ENCODE measurements at places on chromosomes 1 and 21. TPM values are rescaled to one million over a fixed set of nuclear protein-coding genes. Genes with fewer than 3 reads are reported as not detected.
A peak's percentile ranks its signal among the peaks of the same experiment; 100 is the strongest.

DNA sequence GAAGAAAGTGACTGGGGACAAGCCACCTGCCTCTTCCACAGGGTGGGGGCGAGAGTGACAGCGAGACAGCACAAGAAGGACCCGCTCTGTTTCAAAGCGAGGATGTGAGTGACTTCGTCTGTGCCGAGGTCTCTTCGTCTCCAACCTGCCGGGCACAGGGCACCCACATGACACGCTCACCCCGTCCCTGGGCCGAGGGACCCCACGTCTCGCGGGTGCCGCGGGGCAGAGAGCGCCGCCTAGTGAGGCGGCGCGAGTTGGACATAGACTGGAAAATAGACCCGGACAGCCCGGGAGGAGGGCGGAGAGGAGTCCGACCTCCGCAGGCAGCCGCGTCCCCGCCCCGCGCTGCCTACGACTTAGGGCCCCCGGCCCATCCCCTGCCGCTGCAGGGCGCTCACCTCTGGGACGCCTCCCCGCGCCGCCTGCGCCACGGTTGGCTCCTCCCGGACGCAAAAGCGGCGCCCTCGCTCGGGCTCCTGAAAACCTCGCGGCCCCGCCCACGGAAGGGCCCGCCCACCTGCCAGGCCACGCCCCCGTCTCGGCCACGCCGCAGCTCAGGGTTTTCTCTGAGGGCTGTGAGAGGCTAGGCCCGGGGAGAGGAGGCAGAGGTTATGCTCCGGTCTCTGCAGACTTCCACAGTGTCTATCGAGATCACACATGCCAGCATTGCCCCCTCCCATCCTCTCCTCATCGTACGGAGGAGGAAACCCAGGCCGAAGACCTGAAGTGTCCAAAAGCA is at the start of gene TLR5:
Gene TLR5 (minus strand): TSS at position 454 of the 742 bp plus-strand sequence. CDS start 30,217 bp downstream, outside the sequence.
- H3K36me3 ChIP-seq: no peaks in the 10 kb centered on the region
- DNase-seq: peak; percentile 89
- no peaks in the 10 kb centered on the region for H3K27me3 ChIP-seq
- no peak within 1 kb of the TSS for H3K27ac ChIP-seq

NR1I3 gene
- total RNA-seq: not detected

DNA sequence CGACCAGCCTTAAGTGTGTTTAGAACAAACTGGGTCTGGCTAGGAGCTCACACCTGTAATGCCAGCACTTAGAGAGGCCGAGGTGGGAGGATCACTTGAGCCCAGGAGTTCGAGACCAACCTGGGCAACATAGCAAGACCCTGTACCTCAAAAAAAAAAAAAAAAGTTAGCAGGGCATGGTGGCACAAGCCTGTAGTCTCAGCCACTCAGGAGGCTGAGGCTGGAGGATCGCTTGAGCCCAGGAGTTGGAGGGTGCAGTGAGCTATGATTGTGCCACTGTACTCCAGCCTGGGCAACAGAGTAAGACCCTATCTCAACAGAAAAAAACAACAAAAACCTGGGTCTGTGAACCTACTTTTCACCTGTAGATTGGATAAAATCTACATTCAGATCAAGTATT is 54.6 kb downstream of the PIK3CD start:
- H3K4me1 ChIP-seq: no peaks in the 10 kb centered on the region
- H3K27ac ChIP-seq: no peak overlapping the region
- no peak for DNase-seq
- no peaks in the 10 kb centered on the region for H3K27me3 ChIP-seq
- no peaks in the 10 kb centered on the region for H3K36me3 ChIP-seq

C1QB gene
- not detected for total RNA-seq

DNA sequence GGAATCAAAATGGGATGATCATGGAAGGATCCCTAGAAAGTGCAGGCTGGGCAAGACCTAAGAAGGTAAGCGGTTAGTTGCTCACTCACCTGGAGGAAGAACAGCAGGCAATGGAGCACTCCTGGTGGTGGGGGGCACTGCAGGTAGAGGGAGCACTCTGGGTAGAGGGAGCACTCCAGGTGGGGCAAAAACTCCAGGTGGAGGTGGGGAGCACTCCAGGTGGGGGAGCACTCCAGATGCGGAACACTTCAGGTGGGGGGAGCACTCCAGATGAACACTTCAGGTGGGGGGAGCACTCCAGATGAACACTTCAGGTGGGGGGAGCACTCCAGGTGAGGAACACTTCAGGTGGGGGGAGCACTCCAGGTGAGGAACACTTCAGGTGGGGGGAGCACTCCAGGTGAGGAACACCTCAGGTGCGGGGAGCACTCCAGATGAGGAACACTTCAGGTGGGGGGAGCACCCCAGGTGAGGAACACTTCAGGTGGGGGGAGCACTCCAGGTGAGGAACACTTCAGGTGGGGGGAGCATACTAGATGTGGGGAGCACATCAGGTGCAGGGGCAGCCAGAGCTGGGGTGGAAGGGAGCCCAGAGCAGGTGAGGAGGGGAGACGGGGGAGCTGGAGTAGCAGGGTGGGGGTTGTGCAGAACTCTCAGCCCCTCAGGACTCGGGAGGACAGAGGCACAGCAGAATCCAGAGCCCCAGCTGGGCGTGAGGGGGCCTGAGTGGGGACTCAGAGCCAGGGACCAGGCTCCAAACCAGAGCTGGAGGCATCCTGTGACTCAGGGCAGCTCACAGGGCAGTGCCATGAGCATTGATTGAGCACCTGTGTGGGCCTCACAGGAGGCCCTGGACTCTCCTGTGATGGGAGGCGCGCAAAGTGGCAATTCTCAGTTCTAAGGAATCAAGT is 37.7 kb upstream of the COL6A1 start:
- H3K27me3 ChIP-seq: no peaks in the 10 kb centered on the region
- H3K4me3 ChIP-seq: no peak overlapping the region
- H3K27ac ChIP-seq: no peak overlapping the region

DNA sequence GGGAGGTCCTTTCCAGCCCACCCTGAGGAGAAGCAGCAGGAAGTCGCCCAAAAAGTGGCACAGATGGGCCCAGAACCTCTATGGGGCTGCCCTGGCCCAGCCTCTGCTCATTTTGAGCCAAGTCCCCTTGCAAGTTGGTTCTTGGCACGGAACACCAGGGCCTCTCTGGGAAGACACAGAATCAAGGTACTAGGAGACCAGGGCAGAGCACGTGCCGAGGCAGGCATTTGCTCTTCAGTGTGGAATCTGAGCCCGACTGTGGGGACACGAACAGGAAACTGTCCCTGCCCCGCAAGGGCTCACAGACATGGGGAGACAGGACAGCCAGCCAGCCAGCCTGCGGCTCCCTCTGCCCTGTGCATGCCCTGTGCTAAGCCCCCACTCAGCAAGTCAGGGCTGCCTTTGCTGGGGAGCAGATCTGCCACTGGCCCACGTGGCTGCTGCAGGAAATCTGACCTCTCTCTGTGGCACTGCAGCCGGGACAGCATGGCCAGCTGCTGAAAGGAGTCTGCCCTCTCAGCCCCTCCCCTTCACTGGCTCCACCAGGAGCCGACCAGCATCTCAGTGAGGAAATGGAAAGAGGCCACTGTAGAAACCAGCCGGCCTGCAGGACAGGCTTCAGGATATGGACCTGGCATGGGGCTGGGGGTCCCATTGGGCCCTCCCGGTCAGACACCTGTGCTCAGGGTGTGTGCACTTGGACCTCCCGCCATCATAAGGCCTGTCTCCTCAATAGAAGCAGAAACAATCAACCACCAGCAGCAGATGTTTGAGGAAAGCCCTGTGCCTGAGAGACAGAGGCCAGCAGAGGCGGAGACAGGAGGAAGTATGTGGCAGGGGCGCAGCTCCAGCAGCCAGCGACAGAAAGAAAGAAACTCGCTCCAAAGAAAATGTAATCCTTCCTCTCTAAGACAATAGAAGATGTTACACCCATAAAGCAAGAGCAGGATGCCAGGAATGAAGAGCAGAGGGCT is 3.7 kb downstream of the ARHGEF16 start:
- peaks cover 13% of the 10 kb centered on the region for H3K4me1 ChIP-seq
- H3K27ac ChIP-seq: no peak overlapping the region
- peak; percentile 67 for DNase-seq
- H3K27me3 ChIP-seq: peaks cover 35% of the 10 kb centered on the region
- H3K36me3 ChIP-seq: no peaks in the 10 kb centered on the region
- no peak overlapping the region for H3K4me3 ChIP-seq

DNA sequence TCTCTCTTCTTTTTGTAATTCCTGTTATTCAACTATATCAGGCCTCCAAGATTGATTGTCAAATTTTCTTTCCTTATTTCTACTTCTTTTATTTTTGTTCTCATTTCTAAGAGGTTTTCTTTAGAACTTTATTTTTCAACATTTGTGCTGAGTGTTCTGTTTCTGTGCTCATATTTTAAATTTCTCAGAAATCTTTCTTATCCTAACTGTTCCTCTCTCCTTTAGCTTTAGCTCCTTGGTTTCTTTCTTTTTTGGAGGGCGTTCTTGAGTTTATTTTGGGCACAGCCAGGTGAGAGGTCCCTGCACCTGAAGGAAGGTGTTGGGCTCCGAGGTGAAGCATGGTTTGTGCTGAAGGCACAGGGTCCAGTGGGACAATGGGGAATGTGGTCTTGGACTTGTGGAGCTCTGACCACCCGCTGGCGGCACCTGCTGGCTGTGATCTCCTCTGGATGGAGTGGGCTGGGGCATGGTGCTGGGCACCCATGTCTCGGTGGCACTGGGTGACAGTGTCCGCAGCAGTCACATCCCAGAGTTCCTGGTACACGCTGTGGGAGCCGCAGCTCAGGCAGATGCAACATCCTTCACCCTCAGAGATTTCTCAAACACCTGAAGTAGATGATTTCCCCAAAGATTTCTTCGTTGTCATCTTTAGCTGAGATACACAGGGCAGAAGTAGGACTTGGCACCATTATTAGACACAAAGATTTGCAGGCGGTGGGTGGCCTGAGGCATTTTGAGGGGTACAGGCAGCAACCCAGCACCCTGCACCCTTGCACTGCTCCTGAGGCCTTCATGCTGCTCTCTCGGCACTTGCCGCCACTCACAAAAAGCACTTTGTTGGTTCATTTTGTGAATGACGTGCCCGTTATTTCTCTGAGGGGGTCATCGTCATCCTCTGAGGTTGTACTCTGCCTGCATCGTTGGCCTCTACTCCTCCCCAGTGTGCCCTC is 38.2 kb upstream of the DIP2A start:
- H3K27ac ChIP-seq: no peak overlapping the region
- H3K4me1 ChIP-seq: no peaks in the 10 kb centered on the region
- DNase-seq: no peak
- no peaks in the 10 kb centered on the region for H3K27me3 ChIP-seq
- H3K4me3 ChIP-seq: no peak overlapping the region
- H3K36me3 ChIP-seq: peaks cover 36% of the 10 kb centered on the region

- H3K27me3 ChIP-seq: no peaks in the 10 kb centered on the region
- no peak overlapping the region for H3K4me3 ChIP-seq
- H3K36me3 ChIP-seq: no peaks in the 10 kb centered on the region
- H3K27ac ChIP-seq: peak overlapping the region; percentile 63
- peak; percentile 22 for DNase-seq
These were observed 365.6 kb upstream of the ST6GALNAC5 start for GRCh38 chr1:76501586-76502219.

DNA sequence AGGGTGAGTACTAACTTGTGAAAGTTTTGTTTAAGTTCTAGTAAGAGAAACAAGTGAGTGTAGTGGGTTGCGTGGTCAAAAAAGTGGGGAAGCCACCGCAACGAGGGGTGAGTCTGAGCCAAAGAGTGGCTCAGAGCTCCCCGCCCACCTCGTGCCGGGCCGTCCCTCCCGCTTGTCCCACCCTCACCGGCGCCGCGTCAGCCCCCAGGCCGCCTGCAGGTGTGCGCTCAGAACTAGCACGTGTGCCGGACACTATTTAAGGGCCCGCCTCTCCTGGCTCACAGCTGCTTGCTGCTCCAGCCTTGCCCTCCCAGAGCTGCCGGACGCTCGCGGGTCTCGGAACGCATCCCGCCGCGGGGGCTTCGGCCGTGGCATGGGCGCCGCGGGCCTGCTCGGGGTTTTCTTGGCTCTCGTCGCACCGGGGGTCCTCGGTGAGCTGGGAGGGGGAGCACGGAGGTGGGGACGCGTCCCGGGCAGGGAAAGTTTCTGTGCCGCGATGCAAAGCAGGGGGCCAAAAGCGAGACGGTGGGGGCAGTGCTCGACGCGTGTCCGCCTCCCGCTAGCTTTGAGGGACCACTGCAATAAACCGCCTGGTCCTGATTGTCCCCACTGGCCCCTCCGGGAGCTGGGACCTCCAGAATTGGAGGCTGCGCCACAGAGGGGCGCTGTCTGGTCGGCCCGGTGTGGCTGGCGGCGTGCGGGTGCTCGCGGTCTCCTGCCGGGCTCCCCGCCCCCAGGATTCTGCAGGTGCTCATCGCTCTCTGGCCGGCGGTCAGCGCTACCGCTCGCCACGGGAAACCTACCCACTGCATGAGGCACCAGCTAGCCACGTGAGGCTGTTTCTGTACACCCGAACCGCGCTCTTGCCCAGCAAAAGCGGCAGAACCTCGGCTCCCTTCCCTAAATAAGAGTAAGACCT is at the start of gene CR2:
Gene CR2 (plus strand): TSS at position 283 of the 919 bp plus-strand sequence. CDS start 91 bp downstream, at position 374.
- H3K4me1 ChIP-seq: no peaks in the 10 kb centered on the region
- DNase-seq: no peak
- peaks cover 4% of the 10 kb centered on the region for H3K27me3 ChIP-seq

DNA sequence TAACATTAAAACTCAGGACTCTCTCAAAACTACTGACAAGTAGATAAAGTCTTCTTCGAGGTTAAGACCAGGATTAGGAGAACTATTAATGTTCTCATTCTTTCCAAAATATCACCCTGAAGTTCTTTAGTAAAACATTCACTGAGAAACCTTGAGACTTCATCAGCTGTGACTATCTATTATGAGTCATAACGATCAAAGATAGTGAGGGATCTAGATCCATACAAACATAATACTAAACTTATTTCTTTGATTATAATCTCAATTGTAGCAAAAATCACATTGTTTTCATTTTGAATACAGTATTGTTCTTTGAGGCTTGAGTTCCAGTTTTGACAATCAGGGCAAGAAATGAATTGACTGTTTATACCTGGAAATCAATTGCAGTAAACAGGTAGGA is 11.1 kb downstream of the PYHIN1 start:
- no peaks in the 10 kb centered on the region for H3K36me3 ChIP-seq
- no peak overlapping the region for H3K27ac ChIP-seq
- DNase-seq: no peak
- H3K27me3 ChIP-seq: no peaks in the 10 kb centered on the region

DNA sequence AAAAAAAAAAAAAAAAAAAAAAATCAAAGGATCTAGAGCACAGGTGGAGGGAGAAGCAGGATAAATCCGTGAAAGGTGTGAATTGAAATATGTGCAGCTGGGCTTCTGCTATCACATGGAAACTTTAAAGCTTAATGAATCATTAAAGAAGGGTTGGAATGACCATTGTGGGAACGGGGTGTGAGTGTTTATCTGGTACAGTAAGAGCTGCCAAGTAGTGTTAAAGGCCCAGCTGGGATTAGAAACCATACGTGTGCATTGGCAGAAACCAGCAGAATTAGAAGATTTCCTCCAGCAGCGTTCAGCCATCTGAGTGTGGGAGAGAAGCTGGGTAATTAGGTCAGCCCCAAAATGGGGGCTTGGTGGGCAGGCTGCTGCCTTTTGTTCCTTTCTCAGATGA is 13.5 kb downstream of the FALEC start:
- H3K4me3 ChIP-seq: no peak overlapping the region
- H3K36me3 ChIP-seq: no peaks in the 10 kb centered on the region
- no peaks in the 10 kb centered on the region for H3K4me1 ChIP-seq

ASAP3 gene
- 19.7 TPM for total RNA-seq

TLCD4 gene
- 45.9 TPM for total RNA-seq

GRCh38 chr1:162134646-162135045 is 65.2 kb downstream of the NOS1AP start:
- no peaks in the 10 kb centered on the region for H3K36me3 ChIP-seq
- peaks cover 6% of the 10 kb centered on the region for H3K27me3 ChIP-seq
- no peak for DNase-seq
- H3K4me1 ChIP-seq: peaks cover 33% of the 10 kb centered on the region
- no peak overlapping the region for H3K4me3 ChIP-seq

- H3K36me3 ChIP-seq: no peaks in the 10 kb centered on the region
- H3K4me1 ChIP-seq: no peaks in the 10 kb centered on the region
- H3K4me3 ChIP-seq: no peak overlapping the region
- no peaks in the 10 kb centered on the region for H3K27me3 ChIP-seq
These were observed 37.1 kb upstream of the CAP1 start for GRCh38 chr1:40003156-40004093.

Measured in SJCRH30 (cell line).